ENCODE measurements at places on chromosomes 12 and 14. TPM values are rescaled to one million over a fixed set of nuclear protein-coding genes. Genes with fewer than 3 reads are reported as not detected.

The NID2 gene
- total RNA-seq: 2.7 TPM

The CLEC4A gene
- total RNA-seq: 2.1 TPM

The AMIGO2 gene
- 4.0 TPM for total RNA-seq

The FAR2 gene
- 2.8 TPM for total RNA-seq

The KRT8 gene
- total RNA-seq: 37.6 TPM

The AICDA gene
- total RNA-seq: not detected

The NANOG gene
- total RNA-seq: not detected

The MRPS35 gene
- total RNA-seq: 51.1 TPM

The CLEC4D gene
- not detected for total RNA-seq

The NOVA1 gene
- total RNA-seq: not detected

The CLEC1B gene
- not detected for total RNA-seq

The PPM1H gene
- total RNA-seq: 7.6 TPM

The ZNF705A gene
- total RNA-seq: not detected

The CD163L1 gene
- total RNA-seq: 1.5 TPM

The PTPN21 gene
- total RNA-seq: 14.5 TPM

The TESPA1 gene
- 0.31 TPM for total RNA-seq

The AKAP5 gene
- total RNA-seq: 0.38 TPM

The ING4 gene
- 18.7 TPM for total RNA-seq

The EXOC3L4 gene
- total RNA-seq: not detected

The RD3L gene
- not detected for total RNA-seq

The TMEM132D gene
- not detected for total RNA-seq

The FAM181A gene
- not detected for total RNA-seq

The SYT1 gene
- not detected for total RNA-seq

The BIN2 gene
- 5.5 TPM for total RNA-seq

The TCTN2 gene
- 3.1 TPM for total RNA-seq

The PPTC7 gene
- total RNA-seq: 30.5 TPM

The SIRT4 gene
- total RNA-seq: not detected

The RIN3 gene
- 1.9 TPM for total RNA-seq

The ITGB7 gene
- total RNA-seq: 7.2 TPM

The PSMA6 gene
- 128 TPM for total RNA-seq

The POTEM gene
- not detected for total RNA-seq

The PTHLH gene
- 9.6 TPM for total RNA-seq

The ERBB3 gene
- total RNA-seq: 36.0 TPM

The TSPAN19 gene
- not detected for total RNA-seq

The HOXC11 gene
- total RNA-seq: not detected

The ARHGAP9 gene
- 4.5 TPM for total RNA-seq

The ZNF26 gene
- total RNA-seq: 6.1 TPM

The ASB2 gene
- 0.83 TPM for total RNA-seq

The IL22 gene
- 0.35 TPM for total RNA-seq

The MYF5 gene
- total RNA-seq: not detected

The PRH2 gene
- not detected for total RNA-seq

The ARPC3 gene
- 439 TPM for total RNA-seq

The KERA gene
- not detected for total RNA-seq

The RNFT2 gene
- 0.38 TPM for total RNA-seq

The VDR gene
- total RNA-seq: 20.4 TPM

The LRCOL1 gene
- total RNA-seq: not detected

The RALGAPA1 gene
- 28.3 TPM for total RNA-seq

The GARIN6 gene
- not detected for total RNA-seq

The OR6C4 gene
- total RNA-seq: not detected

The FAM90A1 gene
- total RNA-seq: not detected

The SERPINA10 gene
- not detected for total RNA-seq

The FAM186B gene
- not detected for total RNA-seq

The PLA2G1B gene
- total RNA-seq: not detected

The SLC25A21 gene
- 1.1 TPM for total RNA-seq

The HOXC12 gene
- not detected for total RNA-seq

The PMCH gene
- not detected for total RNA-seq

The ARF3 gene
- total RNA-seq: 76.2 TPM

The PRMT5 gene
- total RNA-seq: 75.0 TPM

The ARHGEF25 gene
- total RNA-seq: 4.3 TPM
